ENCODE measurements at places on chromosomes 16 and 17.

- DNase-seq: no peak
Measured at GRCh38 chr16:23712976-23713375, at the start of gene ERN2. Gene ERN2, minus strand, starts transcription at chr16:23713222. Its CDS starts 35 bp downstream, at chr16:23713187.

GRCh38 chr16:27269300-27270150 is 953 bp upstream of the NSMCE1 start:
- no peak for DNase-seq

DNA sequence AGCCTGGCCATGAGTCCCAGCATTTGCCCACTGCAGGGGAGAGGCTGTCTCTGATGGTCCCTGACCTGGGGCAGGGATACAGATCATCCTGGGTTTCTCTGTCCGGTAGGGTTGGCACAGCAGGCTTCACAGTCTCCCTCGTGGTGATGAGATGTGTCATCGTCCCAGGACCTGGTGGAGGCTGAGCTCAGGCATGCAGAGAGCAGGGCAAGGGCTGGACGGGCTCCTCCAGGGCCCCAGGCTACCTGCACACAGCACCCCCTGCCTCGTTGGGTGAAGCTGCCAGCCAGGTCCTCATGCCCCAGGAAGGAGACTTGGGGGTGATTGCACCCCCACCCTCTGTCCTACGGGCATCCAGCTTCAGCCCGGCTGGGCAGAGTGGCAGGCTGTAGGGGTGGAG is 155.8 kb upstream of the GSE1 start:
- no peak for DNase-seq

DNA sequence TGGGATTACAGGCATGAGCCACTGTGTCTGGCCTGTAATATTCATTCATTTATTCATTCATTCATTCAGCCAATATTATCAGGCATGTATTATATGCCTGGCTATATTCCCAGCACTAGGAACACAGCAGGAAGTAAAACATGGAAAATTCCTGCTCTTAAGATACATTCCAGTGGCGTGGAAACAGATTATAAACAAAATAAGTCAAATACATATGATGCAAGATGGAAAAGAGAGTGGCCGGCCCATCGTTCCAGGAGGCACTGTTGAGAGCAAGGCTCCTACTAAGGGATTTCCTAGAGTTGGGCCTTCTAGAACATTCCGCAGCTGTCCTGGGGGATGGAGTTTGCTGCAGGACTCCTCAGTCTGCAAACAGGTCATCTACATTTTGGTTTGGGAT is 17.7 kb downstream of the ADCY9 start:
- peak; percentile 30 for DNase-seq

DNA sequence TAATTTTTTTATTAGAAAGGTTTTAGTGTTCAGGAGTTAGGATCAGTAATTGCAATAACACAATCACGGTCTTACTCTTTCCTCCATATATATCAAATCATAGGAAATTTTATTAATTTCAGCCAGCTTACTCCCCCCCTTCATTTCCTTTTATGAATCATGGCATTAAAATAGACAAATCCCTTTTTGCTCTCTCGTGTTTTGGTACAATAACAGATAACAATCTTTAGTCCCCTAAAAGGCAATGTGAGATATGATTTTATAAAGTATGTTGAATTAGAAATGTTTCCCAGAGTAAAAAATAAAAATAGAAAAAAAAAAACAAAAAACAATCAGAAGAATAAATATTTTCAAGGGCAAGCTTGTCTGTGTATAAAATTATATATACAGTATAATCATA is 42.6 kb upstream of the RHOT1 start:
- DNase-seq: peak; percentile 66

DNA sequence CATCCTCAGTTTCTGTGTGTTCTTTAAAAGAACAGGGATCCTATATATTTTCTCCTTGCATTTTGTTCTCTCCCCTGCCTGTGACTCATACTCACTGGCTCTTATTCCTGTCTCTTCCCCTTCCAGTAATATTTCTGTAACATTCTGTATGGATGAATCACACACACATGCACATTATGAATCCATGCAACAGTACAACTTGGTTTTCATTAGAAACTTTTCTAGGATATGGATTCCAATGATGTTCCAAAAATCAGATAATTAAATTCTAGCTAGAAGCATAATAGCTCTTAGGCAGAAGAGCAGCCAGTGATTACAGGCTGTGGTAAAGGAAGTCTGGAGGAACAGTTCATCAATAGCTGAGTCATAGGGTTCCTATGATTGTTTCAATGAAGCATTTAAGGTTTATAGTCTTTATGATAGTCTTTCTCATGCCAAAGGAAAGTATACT is 119.6 kb upstream of the PMFBP1 start:
- DNase-seq: peak; percentile 87

DNA sequence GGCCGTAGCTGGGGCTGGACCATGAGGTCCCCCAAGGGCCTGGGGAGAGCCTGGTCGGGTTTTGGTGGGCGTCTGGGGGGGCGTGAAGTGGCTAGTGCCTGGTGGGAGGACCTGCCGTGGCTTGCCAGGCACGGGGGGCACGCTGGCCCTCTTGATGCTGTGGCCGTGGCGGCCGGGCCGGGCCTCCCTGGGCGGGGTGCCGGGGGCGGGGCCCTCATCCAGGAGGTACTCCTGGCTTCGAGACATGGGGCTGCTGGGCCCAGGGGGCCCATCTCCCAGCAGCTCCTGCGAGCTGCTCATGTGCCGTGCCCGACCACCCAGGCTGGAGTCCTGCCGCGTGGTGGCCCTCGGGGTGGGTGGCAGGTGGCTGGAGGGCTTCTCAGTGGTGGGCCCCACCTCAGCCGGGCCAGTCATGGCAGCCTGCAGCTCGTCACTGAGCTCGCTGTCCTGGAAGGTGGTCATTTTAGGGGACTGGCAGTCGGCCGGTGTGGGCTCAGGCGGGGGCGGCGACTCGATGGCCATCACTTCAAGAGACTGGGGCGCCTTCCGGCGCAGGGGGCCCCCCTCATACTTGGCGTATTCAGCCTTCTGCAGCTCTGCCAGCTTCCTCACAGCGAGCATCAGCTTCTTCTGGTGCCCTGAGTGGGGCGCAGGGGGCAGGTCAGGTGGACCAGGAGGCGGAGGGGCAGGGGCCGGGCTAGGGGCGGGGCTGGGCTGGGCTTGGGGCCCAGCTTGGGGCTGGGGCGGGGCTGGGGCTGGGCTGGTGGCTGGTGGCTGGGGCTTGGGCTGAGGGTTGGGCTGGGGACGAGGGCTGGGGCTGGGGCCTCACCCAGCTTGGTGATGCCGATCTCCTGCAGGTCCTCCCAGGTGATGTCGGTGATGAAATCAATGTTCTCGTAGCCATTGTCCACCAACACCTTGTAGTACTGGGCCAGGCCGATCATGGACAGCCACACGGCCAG is 15.2 kb downstream of the CASKIN1 start:
- no peak for DNase-seq

- no peak for DNase-seq
Measured at GRCh38 chr16:8729779-8730334, 55.4 kb downstream of the ABAT start.

- DNase-seq: no peak
Measured at GRCh38 chr17:62126292-62126691, 61.2 kb upstream of the MED13 start.

- DNase-seq: peak; percentile 62
Measured at GRCh38 chr17:65750631-65751115, 189.2 kb upstream of the AXIN2 start.

DNA sequence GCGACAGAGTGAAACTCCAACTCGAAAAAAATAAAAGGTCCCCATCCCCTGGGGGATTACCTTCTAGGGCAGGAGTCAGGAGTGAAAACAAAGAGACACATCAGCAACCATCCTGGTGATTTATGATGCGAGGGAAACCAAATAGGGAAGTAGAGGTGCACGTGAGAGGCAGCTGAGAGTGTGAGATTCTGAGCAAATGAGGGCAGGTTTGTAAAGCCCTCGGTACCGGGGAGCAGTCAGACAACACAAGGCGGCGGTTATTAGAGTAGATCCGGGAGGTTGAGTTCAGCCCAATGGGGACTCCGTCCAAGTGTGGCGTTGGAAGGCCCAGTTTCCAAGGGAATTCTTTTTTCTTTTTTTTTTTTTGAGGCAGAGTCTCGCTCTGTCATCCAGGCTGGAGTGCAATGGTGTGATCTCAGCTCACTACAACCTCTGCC is 7.4 kb upstream of the ARMC7 start:
- no peak for DNase-seq

DNA sequence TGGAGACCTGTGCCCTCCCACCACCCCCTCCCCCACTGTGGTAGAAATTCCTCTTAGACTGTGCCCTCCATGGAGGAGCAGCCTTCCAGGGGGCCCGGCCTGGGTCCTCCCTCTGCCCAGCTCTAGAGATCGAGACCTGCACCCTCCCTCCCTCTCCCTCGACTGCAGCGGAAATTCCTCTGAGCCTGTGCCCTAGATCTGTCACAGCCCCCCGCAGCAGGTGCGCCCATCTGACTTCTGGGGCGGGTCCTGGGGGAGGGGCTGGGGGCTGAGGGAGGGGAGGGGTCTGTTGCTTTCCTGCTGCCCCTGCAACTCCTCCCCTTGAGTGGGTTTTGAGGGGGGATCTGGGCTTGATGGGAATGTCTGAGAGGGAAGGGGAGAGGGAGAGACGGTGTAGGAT is 177.8 kb upstream of the GSE1 start:
- no peak for DNase-seq

DNA sequence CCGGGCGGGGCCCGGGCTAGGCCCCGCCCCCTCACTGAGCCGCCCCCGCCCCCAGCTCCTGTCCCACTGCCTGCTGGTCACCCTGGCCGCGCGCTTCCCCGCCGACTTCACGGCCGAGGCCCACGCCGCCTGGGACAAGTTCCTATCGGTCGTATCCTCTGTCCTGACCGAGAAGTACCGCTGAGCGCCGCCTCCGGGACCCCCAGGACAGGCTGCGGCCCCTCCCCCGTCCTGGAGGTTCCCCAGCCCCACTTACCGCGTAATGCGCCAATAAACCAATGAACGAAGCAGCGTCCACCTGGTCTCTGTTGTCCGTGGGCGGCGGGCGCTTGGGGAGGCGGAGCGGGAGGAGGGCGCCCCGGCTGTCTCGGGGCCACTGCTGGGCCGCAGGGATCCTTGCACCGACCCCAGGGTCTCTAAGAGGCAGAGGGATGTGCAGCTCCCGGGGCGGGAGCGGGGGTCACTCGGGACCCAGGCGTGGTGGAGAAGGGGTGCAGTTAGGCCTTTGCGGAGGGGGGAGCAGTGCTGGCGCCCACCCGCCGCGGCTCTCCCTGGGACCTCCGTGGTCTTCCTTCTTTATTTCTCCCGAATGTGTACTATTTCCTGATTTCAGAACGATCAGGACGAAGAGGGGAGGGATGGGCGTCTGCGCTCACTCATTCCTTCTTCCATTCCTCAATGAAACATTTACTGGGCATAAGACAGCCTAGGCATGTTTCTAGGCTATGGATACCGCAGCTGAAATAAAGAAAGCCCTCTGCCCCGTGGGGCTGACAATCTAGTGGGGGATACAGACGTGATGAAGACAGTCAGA is 2.0 kb downstream of the HBZ start:
- DNase-seq: peak; percentile 50

GRCh38 chr16:19166500-19166899 is 1.5 kb upstream of the SYT17 start:
- DNase-seq: no peak

Measured in endothelial cell of umbilical vein (primary cell).